ENCODE measurements at places on chromosomes 1 and 21. TPM values are rescaled to one million over a fixed set of nuclear protein-coding genes. Genes with fewer than 3 reads are reported as not detected.

CYP4X1 gene
- polyA plus RNA-seq = 1.6 TPM

HTR6 gene
- 0.48 TPM for polyA plus RNA-seq

SLC9C2 gene
- not detected for polyA plus RNA-seq

PPIAL4G gene
- polyA plus RNA-seq = not detected
